ENCODE measurements at places on chromosomes 16 and 17.

GRCh38 chr17:78313735-78314648 lies 45.9 kb downstream of the SOCS3 start:
- DNase-seq, result peak; percentile 65

- DNase-seq, result peak; percentile 27
These were observed 8.9 kb upstream of the RAPGEFL1 start for GRCh38 chr17:40168262-40168832.

- peak; percentile 59 for DNase-seq
These were observed 6.6 kb upstream of the BMERB1 start for GRCh38 chr16:15427648-15428239.

- no peak for DNase-seq
These were observed 42.3 kb downstream of the FZD2 start for GRCh38 chr17:44599298-44600175.

GRCh38 chr17:64441772-64442540 lies 7.0 kb upstream of the MILR1 start:
- DNase-seq, result peak; percentile 8

DNA sequence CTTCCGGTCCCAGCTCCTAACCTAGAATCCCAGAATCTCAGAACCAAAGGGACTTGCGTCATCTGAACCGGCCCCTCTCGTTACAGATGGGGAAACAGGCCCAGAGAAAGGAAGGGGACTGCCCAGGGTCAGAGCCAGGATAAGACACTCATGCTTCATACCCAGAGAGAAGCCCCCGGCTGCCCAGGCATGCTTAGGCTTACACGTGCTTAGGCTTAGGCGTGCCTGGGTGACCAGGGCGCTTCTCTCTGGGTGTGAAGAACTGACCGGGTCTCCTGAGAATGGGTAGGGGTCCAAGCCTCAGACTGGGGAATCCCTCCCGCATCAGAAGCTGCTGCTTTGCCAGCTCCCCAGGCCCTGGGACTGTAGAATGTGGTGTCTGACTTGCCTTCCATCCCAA lies 29.9 kb upstream of the DNAI2 start:
- DNase-seq, result no peak

- DNase-seq, result peak; percentile 7
These were observed 21.8 kb downstream of the DRC3 start for GRCh38 chr17:17994271-17995069.

DNA sequence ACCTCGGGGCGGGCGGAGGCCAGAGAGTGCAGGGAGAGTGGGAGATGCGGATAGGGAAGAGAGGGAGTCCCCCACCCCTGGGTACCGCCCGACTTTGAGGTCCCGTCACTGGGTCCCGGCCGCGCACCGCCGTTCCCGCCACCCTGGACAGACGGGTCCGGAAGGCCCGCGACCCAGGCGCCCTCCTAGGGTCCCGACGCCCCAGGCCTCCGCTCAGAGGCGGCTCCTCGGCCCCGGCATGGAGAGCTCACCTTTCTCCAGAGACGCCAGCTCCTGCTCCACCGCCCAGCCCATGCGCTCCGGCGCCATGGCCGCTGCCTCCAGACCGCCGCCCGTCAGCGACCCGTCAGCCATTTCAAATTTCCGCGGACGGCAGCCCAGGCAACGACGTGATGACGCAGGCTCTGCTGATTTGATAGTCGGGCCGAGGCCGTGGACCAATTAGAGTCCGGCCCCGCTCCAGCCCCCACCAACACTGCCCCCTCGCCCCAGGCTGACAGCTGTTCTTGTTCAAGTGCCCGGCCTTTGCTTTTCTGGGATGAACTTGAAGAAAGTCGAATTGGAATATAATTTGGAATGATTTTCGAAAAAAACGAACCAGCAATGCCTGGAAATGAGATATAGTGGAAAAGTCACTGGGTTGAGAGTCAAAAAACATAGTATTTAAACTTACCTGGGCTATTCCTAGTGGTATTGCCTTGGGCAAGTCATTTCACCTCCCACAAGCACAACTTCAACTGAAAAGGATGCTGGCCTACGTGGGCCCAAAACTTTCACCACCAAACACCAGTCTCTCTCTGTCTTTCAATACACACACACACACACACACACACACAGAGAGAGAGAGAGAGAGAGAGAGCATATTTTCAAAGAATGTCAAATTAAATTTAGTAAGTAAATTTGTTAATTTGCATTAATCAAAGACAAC lies at the start of gene SHCBP1:
SHCBP1 (minus strand) TSS at position 374 of the 928 bp plus-strand sequence; CDS start at position 354, 20 bp downstream.
- DNase-seq, result peak; percentile 74

DNA sequence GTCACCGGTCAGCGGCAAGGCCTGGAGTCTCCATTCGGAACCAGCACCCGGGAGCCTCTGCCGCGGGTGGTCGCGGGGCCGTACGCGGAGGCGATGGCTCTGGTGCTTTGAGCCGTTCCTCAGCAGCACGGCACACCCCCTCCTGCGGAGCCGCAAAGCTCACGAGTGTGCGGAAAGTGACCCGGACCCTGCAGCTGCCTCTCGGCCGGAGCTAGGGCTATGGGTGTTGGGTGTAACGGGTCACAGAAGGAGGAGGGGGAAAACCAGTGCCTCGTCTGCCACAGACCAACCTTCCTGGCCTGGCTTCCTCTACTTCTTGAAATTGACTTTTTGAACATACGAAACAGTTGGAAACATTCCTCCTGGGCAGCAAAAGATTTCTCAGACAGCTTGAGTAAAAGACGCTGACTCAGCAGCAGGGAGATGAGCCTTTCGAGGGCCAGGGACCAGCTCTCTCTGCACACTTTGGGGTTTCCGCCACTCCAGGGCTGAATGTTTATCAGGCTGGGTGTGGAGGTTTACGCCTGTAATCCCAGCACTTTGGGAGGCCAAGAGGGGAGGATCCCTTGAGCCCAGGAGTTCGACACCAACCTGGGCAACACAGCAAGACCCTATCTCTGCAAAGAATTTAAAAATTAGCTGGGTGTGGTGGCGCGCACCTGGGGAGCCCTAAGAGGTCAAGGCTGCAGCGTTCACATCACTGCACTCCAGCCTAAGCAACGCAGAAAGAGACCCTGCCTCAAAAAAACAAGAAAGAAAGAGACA lies 26.4 kb upstream of the PITPNA start:
- no peak for DNase-seq

GRCh38 chr17:7750321-7750821 lies 32.8 kb downstream of the DNAH2 start:
- DNase-seq, result no peak

DNA sequence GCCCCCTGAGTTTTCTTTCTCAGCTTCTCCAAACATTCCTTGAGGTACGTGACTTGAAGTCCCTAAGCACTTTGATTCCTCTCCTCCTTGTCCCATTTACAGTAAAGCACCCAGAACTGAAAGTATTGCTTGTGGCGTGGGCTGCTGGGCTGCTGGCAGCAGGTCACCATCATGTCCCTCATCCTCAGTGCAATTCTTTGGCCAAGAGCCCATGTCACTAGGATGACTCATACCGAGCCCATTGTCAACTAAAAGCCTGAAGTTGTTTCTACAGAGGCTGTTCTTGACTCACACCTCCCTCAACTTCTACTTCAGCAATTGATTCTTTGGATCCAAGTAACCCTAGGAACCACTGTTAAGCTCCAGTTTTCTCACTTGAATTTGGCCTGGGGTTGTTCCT lies 54.3 kb downstream of the KPNA2 start:
- DNase-seq, result no peak

DNA sequence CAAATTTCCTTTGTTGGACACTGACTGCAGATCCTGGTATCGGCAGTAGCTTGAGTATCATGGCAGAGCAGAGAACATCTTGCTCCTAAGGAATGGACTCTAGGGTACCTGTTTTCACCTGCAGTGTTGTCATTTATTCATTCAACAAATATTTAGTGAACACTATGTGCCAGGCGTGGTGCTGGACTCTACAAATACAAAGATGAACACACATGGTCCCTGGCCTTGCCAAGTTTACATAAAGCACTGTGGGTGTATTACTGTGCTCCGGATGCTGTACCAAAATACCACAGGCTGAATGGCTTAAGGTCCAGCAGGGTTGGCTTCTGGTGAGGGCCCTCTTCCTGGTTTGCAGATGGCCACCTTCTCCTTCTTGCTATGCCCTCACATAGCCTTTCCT lies 14.2 kb upstream of the CCR7 start:
- no peak for DNase-seq

DNA sequence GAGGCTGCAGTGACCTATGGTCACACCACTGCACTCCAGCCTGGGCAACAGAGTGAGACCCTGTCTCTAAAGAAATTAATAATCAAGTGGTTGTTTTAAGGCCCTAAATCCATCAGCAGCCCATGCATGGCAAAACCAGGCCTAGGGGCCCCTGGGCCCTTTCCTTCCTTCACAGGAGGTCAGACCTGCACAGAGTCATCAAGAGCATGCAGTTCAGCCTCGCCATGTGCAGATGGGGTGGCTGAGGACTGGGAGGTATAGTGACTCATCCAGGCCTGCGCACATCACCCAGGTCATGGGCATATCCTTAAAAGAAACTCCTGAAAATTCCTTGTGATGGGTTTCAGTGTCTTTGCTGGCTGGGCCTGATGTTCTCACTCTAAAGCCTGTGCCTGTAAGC lies 72.4 kb upstream of the AMZ2 start:
- DNase-seq, result no peak

GRCh38 chr17:17361543-17361866 lies 58.3 kb downstream of the NT5M start:
- no peak for DNase-seq

GRCh38 chr16:16019488-16019887 lies 70.1 kb downstream of the ABCC1 start:
- no peak for DNase-seq

DNA sequence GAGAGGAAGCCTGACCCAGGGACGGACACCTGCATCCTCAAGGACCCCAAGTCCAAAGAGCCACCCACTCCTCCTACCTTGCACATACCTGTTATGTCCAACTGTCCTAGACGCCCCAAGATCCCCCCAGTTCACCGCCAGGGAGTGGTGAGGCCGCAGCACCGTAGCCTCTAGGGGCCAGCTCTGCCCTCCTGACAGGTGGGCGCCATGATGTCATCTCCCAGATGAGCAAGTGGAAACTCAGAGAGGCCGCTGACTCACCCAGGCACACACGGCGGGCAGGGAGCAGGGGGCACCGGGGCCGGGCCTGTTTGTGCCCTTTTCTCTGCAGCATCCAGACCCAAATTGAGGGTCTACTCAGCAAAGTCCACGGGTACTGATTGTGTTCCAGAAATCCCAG lies 4.8 kb upstream of the ZNF469 start:
- DNase-seq, result no peak

DNA sequence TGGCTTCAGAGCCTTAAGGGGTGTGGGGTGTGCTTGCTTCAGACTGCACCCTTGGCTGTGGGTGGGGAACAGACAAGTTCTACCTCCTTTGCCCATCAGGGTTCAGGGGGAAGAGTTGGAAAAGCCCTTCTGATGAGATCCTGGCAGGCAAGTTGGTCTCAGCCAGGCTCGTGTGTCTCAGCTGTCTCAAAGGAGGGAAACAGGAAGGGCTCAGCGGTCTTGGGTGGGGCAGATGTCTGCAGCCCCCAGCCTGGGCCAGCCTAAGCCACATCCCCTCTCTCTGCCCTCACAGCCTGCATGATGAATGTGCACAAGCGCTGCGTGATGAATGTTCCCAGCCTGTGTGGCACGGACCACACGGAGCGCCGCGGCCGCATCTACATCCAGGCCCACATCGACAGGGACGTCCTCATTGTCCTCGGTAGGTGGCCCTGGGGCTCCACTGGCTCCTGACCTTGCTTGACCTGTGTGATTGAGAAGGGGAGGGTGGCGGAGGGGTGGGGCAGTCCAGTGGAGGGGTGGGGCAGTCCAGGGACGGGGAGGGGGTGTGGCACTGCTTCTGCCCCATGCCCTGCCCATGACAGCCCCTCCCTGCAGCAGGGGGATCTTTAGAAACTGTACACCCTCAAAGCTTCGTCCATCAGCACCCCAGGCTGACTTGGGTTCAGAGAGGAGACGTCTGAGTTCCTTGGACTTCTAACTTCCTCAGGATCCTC lies 199.5 kb downstream of the PRKCB start:
- DNase-seq, result peak; percentile 6

DNA sequence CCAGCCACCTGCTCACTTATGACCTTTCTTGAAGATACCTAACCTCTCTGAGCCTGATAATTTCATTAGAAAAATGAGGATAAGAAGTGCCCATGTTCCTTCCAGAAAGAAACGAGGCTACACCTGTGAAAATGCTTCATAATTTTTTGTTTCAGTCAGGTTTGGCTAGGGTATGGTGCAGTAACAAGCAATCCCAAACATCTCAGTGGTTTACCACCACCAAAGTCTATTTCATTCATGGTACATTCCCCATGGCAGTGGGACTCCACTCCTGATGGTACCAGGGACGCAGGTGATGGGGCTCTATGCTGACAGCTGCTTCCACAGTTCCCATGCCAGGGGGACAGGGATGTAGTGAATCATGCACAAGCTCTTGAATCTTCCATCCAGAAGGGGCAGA lies 147.6 kb upstream of the CES5A start:
- no peak for DNase-seq

DNA sequence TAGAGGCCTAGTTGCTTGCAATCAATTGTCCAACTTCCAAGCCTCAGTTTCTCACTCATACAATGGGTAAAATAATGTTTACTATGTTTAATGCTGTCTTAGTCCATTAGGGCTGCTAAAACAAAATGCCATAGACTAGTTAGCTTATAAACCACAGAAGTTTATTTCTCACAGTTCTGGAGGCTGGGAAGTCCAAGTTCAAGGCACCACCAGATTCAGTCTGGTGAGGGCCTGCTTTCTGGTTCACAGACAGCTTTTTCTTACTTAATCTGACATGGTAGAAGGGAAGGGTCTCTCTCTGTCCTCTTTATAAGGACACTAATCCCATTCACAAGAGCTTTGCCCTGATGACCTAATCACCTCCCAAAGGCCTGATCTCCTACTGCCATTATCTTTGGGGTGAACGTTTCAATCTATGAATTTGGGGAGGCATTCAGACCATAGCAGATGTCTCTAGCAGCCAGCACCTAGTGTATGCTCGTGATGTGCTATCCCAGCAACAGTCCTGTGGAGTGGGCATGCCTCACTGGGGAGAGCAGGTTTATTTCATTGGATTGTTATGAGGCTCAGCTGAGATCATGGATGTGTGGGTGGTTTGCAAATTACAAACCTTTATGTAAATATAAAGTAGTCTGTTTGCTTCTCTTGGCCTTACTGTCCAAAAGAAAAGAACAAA lies 25.2 kb downstream of the YPEL2 start:
- no peak for DNase-seq

DNA sequence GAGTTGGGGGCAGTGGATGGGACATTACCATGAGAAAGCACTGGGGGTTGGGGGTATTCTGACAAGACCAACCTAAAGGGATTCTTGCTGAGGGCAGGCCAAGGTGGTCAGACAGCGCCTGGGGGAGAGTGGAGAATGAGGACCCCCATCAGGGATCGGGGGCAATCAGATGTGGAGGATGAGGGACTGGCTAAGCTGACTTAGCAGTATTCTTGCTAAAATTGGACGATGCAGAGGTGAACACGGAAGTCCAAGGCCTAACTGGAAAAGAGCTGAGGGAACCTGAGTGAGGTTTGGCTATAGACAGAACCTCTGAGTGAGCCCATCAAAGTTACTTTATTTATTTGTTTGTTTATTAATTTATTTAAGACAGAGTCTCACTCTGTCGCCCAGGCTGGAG lies 9.2 kb downstream of the QPRT start:
- DNase-seq, result no peak
